MG63 (cell line): ENCODE measurements at places on chromosomes 2 and 18.
A peak's percentile ranks its signal among the peaks of the same experiment; 100 is the strongest.

- DNase-seq = peak; percentile 46
Measured at GRCh38 chr2:101766871-101767739, 69.6 kb downstream of the MAP4K4 start.

- no peak for DNase-seq
Measured at GRCh38 chr2:240896394-240896793, 438 bp upstream of the MAB21L4 start.

DNA sequence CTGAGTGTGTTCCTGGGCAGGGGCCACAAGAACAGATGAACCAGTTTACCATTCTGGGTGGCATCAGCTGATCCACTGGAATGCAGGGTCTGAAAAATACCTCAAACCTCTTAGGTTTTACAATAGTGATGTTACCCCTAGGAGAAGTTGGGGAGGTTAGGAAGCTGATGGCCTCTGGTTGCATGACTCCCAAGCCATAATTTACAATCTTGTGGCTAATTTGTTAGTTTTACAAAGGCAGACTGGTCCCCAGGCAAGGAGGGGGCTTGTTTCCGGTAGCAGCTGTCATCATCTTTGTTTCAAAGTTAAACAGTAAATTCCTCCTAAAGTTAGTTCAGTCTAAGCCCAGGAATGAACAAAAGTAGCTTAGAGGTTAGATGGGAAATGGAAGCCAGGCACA, 113.8 kb upstream of the SLC38A11 start:
- no peak for DNase-seq

DNA sequence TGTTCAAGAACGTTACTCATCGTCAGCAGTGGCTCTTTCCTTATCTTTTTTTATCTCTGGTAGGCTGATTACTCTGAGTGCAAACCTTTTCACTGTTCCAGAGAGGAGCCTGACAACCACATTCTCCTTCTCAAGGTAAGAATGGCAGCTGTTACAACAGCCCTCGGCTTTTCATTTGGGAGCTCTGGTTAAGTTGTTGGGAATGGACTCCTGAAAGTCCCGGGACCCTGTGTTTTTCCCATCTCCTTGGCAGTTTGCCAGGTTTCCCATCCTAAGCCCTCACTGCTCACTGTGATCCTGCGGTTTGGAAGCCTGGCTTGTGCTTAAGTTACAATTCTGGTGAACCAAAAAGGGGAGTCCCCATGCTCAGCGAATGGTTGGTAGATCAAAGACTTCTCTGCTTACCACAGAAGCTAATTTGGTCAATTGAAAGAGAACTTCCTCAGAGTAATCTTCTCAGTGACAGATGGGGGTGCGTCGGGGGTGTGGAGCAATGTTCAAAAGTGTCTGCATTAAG, 122.3 kb downstream of the LYPD6B start:
- no peak for DNase-seq

- no peak for DNase-seq
Measured at GRCh38 chr2:62452701-62453454, 53.1 kb downstream of the TMEM17 start.

- no peak for DNase-seq
Measured at GRCh38 chr2:137828624-137829023, 135.6 kb upstream of the HNMT start.

DNA sequence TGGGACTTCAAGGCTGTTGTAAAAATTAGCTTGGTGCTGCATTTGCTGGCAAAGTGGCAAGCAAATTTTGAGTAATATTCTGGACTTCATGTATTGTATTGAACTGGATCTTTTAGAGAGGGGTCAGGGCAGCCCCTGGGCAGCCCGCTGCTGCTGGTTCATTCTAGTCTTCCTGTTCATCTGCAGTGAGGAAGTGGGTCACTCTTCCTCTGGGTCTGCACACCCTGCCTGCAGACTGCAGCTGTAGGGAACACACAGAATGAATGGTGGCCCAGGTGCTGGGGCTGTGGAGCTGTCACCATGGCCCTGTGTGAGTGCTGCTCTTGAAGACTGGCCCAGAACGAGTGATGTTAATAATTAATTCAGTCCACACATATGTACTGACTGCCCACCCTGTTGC, 9.4 kb downstream of the SH3RF3 start:
- no peak for DNase-seq

DNA sequence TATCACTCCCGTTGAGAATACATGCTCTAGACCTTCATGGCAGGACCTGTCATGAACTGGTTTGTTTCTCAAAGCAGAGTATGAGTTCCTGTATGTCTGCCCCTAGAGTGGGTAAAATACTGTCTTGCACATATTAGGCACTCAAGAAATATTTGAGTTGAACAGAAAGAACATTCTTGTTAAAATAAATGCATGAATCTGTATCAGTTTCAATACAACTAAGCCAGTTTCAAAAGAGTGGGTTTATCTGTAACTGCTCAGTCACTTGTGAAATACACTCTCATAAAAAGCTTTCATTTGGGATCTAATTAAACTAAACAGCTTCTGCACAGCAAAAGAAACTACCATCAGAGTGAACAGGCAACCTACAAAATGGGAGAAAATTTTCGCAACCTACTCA, 69.2 kb downstream of the RFTN2 start:
- DNase-seq = no peak

DNA sequence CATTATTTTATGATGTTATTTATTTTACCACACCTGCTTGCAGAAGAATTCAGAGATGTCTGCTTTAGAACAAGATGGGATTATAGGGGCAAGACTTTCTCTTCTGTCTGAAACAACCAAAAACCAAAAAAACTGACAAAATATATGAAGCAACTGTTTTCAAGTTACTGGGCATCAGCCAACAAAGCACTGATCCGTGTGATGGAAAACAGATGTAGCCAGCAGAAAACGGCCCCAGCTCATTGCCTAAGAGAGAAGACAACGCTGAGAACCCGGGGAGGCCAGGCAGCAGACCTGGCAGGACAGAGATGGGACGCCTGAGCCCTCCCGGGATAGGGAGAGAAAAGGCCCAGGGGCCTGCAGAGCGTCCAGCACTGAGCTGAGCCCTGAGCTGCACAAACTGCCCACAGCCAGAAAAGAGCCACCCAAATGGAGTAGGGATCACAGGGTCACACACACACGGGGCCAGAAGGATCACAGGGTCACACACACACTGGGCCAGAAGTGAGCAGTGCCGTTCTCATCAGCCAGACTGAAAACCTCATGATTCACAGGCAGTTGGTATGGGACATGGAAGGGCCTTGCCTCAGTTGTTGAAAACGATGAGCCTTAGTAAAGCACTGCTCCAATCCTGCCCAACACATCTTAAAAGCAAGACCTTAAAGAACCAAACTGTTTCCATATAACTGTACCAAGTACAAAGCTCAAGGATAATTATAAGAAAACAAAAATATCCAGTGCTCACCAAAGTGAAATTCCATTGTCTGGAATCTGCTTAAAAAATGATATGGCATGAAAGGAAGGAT, 12.1 kb downstream of the PXDN start:
- DNase-seq = peak; percentile 76

DNA sequence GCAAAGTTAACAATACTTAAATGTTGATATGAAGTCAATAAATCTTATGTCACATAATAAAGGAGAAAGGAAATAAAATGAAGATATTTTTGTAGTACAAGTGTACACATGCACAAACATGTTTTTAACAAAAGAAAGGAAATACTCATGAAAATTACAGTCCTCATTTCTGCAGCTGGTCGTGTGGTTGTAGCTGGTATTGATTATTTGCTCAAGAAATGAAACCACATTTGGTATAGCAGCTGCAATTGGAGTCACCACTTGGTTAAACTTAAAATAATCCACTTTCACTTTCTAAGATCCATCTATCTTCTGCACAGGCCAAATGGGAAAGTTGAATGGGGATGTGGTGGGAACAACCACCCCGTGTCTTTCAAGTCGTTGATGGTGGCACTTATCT, 580.5 kb upstream of the NRXN1 start:
- no peak for DNase-seq

- DNase-seq = no peak
Measured at GRCh38 chr2:9416962-9417316, 6.4 kb downstream of the ITGB1BP1 start.
